Stimulated activated CD4-positive, alpha-beta T cell treated with anti-CD3 and anti-CD28 coated beads, Interleukin-1b, Interleukin-23, amount 100 ng/mL, for 1 hour (primary cell): ENCODE measurements at places on chromosomes 4 and X.

GRCh38 chr4:7785017-7785416 lies 154.6 kb downstream of the AFAP1 start:
- no peak for DNase-seq

GRCh38 chrX:44621078-44621477 lies 78.4 kb upstream of the FUNDC1 start:
- DNase-seq = no peak

DNA sequence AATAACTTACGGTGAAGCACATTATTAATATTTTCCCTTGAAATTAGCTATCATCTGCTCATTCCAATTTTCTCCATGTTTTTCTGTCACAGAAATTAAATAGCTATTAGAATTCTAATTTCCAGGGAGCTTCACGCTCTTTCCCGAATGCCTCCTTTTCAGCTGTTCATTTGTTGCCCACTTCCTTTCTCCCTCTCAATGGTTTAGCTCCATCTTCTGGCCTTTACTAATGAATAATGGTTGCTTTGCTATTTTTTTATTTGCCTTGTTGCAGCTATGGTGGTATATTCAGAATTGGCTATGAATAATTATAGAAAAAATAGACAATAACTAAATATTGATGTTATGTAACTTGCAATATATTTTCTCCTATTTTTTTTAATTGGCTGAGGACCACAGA lies 70.5 kb downstream of the GRIA2 start:
- DNase-seq = no peak

DNA sequence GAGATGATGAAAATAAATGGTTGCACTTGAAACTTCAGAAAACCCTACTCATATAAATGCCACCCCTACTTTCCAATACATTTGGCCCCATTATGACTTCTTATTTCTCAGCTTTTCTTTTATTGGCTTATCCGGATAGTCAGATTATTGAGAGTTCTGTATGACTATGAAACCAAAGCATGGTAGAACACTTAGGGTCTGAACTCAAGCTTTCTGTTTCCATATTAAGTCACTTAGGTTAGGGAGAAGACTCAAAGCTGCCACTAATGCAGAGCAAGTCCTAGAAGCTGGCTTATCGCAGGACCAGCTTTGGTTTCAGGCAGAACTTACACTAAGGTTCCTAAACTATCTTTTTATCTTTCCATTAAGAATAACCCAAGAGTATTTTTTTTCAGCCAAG lies 229.9 kb upstream of the CPEB2 start:
- no peak for DNase-seq

GRCh38 chr4:179001918-179002317 lies 1559.7 kb upstream of the AGA start:
- no peak for DNase-seq

- DNase-seq = no peak
Measured at GRCh38 chr4:1871471-1872021, 353 bp downstream of the NSD2 start.

DNA sequence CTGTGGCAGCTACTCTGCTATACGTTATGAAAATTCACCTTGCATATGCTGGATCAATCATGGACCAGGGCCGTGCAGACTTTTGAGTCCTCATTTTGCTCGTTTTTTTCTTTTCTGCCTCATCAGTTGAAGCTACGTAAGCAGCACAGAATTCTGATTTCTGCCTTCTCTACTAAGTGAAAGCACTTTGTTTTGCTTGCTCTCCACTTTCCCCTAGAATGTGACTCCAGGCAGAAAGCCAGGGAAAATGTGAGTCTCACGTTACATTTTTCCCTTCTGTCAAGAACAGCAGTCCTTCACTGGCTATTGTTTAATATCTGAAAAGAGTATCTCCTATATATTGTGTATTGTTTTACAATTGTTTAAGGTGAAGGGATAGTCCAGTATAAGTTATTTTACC lies 1840.1 kb downstream of the PCDH7 start:
- DNase-seq = no peak

- DNase-seq = no peak
Measured at GRCh38 chrX:37690119-37690518, 4.5 kb downstream of the XK start.

GRCh38 chr4:151471728-151472127 lies 62.8 kb downstream of the FHIP1A start:
- no peak for DNase-seq

- no peak for DNase-seq
Measured at GRCh38 chr4:70849291-70849690, 9.6 kb upstream of the GRSF1 start.

GRCh38 chr4:152165146-152165545 lies 370.7 kb downstream of the FBXW7 start:
- no peak for DNase-seq

GRCh38 chrX:50799531-50799961 lies 14.4 kb downstream of the SHROOM4 start:
- no peak for DNase-seq

GRCh38 chr4:13905543-13905942 lies 278.0 kb upstream of the BOD1L1 start:
- DNase-seq = no peak

DNA sequence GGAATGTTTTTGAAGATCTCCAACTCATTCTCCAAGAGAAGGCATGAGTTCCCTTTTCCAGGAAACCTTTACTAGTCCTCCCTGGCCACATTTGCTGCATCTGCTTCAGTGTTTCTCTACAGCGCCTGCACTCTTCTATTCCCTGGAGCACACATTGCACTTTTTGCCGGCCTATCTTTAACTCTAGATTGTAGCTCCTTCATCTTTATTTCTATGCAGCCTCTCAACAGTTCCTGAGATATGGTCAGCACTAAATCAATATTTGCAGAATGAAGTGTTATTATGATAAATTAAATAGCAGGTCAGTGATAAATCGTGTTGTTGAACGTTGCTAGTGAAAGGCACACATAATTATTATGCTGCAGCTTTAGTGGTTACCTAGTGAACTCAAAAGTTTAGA lies 88.3 kb downstream of the VCX3A start:
- DNase-seq = no peak

DNA sequence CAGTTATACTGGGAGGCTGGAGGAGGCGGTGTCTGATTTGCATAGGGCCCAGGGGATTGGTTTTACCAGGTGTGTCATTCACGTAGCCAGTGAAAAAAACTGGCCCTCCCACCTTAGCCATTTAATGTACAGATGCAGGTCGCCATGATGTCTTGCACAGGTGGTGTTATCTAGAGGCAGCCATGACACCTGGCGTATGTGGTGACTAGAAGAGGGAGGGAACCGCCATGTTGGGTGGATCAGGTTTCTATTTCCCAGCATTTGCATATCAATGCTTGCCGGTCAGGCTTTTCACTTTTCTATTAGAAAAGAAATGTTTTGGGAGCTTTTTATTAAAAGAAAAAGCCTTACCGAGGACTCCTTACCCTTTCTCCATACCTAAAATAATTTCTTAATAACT lies 523.4 kb downstream of the ADGRL3 start:
- no peak for DNase-seq

GRCh38 chr4:84582302-84582987 lies 482 bp upstream of the CDS1 start:
- DNase-seq = peak; percentile 88

GRCh38 chr4:48027653-48028052 lies 11.1 kb downstream of the NIPAL1 start:
- no peak for DNase-seq

DNA sequence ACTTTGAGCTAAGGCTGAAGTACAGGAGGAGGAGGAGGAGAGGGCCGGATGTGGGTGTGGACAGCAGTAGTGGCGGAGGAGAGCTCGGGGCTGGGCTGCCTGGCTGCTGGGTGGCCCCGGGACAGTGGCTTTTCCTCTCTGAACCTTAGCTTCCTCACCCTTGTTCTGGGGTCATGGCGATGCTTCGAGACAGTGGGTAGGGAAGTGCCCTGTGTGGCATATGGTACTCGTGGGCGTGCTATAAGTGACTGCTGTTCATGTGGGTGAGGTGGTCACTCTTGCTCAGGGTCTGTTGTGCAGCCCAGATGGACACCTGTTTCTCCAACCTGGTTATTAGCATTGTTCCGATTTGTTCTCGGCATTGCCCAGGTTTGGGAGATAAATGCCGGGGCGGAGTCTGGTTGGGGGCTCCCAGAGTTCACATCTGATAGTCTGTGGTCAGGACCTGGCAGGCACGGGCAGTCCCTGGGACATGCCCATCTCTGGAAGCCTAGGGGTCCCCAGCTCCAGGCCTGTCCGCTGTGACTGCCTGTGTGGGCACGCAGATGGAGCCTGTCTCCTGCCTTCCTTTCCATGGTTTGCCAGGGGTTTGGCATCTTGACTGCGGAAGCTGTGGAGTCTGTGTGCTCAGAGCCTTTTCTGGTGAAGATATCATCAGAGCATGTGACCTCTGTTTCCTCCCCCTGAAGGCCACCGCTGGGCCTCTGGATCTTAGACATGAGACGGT lies 4.9 kb upstream of the CPZ start:
- DNase-seq = no peak

DNA sequence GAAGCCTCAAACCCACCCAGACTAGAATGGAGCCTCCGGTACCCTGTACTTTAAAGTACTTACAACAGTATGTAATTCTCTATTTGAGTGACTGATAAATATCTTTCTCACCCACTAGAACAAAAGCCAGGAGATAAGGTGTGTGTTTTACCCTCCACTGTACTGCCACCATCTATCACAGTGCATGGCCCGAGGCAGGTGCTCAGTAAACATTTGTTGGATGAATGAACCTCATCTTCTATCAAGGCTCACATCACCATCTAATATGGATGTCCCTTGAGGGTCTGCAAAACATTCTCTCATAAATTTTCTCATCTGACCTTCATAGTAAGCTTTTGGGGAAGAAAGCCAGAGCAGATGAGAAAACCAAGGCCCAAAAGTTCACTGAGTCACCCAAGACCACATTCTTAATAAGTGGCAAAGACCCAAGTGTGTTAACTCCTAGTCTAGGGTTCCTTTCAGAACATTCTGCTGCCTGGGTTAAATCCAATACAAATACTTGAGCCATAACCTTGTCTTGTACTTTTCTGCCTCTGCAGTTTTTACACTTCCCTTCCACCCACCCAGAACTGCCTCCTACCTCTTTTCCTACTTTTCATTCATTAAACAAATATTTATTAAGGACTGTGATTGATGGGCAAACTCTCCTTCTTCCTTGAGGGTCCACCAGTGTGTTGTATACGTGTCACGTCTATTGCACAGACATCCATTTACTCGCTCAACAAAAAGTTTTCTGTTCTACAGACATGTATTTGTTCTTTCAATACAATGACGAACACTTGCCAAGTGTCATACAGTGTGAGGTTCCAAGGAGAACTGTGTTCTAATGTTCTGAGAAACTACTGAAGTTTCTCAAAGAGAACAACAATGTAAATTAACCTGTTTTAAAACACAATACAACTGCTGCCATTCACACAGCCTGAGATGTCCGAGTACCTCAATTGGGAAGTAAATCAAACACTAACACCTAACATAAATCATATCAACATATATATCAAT lies 35.7 kb downstream of the APBB2 start:
- DNase-seq = no peak

DNA sequence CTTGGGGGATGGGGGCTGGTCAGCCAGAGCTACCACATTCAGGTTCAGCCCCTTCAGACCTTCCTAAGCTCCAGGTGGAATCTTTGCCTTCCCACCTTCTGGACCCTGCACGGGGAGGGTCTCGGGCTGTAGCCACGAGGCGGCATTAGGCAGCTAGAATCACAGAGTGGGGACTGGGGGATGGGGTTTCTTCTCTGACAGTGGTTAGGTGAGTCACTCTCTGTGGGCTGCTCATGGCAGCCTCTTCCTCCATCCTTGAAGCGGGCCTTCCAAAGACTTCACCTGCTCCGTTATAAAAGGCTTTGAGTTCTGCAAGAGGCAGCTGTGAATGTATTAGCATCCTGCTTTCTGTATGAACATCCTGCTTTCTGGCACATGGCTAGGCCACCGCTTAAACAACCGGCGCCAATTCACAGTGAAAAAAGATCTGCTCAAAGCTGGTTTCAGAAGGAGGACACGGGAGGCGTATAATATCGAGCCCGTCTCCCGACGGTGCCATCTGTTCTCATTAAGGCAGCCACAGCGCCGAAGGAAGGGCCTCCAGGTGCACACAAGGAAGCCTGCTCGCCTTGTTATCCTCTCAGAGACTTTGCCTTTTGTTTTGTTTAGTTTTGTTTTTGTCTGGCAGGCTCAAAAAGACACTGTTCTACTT lies 74.3 kb upstream of the IGFBP7 start:
- DNase-seq = no peak

- DNase-seq = no peak
Measured at GRCh38 chr4:168884251-168885124, 125.6 kb downstream of the CBR4 start.

GRCh38 chrX:135200297-135200696 lies 29.1 kb upstream of the CT55 start:
- DNase-seq = no peak

DNA sequence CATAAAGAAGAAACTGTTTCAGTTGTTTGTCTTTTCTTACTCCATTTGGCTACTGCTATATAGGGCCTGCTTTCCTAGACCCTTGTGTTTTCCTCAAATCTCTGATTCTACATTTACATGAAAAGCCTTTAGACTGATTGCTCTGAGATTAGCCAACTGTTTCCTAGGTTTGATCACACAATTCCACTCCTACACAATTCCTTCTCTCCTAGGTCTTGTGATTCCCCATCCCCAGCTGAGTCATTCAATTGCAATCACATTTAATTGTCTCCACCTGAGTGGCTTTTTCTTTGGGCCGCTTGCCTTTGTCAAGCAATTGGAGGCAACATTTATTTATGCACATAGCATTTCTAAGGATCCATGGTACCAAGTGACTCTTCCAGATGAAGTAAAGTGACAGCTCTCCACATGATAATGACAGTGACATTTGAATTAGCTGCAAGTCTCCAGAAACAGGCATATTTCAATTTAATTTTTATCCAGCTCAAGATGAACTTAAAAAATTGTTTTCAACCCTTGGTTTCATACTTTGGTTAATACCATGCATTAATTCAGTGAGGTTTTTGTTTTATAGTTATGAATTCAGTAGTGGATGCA lies 35.8 kb downstream of the ATXN3L start:
- no peak for DNase-seq
